ENCODE measurements at places on chromosomes 5 and 9.

DNA sequence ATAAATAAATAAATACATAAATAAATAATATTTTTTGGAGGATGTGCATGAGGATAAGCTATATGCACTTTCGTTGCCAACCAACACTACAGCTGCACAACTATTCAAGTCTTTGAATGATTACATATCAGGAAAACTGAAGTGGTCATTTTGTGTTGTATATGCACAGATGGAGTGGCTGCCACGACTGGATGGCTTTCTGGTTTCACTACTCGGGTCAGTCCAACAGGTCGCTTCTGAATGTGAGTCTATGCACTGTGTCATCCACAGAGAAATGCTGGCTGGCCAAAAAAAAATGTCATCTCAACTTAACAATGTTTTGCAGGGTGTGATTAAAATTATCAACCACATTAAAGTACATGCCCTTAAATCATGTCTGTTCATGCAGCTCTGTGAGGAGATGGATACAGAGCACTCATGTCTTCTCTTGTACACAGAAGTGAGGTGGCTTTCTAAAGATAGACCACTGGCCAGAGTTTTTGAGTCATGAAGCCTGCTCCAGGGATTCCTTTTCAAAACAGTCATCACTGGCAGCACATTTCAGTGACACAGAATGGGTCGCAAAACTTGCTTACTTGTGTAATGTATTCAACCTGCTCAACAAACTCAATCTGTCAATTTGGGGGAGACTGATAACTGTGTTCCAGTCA lies 589.8 kb upstream of the CYLC2 start:
- DNase-seq = no peak

DNA sequence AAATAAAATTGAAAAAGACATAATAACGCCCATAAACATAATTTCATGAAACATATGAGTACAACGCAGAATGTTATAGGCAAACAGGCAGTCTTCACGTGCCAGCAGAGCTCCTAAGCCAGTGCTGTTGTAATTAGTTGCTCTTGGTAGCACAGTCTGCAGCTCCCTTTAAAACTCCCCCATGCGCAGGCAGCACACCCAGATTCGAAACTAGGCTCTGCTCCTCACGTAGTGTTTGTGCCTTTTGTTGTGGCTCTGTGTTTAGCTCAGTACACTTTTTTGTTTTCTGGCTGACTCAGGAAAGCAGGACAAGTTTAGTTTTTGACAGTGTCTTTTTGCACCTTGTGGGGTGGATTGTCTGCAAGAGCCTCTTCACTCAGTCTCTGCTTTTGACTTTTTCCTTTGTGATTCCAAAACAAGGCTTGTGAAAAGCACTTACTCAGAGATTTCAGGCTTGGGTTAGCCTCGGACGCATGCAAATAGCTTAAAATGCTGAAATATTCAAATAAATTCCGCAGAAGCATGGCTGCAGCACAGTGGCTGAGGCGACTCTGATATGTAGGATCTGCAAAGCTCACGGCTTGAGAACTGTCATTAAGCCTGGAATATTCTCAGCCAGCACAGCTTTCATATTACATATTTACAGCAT lies 113.6 kb downstream of the IRX1 start:
- DNase-seq = no peak

DNA sequence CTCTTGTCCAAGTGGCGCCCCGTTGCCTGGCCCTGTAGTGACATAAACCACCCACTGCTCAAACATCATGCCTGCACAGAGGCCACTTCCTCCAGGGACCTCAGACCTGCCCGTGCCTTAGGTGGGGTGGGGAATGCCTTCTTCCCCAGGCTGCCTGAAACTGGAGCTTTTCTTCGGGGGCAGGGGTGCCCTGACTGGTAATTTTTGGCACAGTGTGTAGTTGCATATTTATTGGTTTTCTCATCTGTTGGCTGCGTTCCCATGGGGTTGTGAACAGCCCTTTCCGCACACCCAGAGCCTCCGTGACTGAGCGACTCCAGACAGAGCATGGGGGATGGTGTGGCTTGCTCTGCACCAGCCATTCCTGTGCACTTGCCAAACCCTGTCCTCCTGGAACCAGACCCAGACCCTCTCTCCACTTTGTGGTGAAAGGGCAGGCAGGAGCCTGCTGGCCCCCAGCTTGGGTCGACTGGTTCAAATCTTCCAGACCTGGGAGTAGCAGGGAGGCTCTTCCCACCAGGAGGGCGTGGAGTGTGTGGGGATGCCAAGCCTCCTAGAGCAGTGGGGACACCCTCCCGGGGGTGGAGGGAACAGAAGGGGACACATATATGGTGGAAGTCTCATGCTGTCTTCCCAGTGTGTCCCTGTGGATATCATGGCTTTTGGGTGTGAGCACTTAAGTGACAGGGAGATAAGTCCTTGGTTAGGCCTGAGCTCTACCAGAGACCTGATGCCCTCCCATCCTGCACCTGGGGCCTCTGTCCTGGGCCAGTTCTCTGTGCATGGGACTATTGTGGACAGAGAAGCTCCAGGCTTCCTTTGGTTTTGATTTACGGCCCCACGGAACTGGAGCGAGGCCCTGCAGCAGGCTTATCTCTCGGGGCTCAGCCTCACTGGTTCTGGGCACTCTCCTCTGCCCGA lies 39.6 kb downstream of the WNK2 start:
- DNase-seq = no peak

DNA sequence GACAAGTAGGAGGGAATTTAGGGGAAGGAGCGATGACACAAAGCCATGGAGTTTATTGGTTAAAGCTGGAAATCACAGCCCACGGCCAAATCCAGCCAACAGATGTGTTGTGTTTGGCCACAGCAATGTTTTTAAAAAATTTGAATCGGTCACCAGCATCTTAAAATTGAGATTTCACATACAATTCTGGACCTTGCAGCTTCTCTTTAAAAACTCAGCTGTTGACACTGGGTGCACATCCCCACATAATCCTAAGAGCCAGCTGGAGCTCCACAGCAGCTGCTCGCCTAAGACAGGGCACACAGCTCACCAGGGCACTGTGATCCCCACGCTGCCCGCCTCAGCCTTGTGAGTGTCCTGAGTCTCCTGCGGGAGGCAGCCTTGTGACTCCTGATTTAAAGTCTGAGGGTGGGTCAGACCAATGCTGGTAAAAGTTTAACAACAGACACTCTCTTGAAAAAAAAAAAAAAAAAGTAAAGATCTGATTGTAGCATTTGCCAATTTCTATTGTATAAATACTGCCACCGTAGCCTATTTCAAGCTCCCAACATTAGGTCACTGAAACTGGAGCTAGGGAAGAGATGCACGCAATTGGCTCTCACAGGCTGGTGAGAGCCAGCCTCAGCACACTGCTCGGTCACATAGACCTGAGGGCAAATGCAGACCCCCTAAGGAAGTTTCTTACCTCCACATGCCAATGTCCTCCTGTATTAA lies 124.8 kb downstream of the HSD17B3 start:
- no peak for DNase-seq

DNA sequence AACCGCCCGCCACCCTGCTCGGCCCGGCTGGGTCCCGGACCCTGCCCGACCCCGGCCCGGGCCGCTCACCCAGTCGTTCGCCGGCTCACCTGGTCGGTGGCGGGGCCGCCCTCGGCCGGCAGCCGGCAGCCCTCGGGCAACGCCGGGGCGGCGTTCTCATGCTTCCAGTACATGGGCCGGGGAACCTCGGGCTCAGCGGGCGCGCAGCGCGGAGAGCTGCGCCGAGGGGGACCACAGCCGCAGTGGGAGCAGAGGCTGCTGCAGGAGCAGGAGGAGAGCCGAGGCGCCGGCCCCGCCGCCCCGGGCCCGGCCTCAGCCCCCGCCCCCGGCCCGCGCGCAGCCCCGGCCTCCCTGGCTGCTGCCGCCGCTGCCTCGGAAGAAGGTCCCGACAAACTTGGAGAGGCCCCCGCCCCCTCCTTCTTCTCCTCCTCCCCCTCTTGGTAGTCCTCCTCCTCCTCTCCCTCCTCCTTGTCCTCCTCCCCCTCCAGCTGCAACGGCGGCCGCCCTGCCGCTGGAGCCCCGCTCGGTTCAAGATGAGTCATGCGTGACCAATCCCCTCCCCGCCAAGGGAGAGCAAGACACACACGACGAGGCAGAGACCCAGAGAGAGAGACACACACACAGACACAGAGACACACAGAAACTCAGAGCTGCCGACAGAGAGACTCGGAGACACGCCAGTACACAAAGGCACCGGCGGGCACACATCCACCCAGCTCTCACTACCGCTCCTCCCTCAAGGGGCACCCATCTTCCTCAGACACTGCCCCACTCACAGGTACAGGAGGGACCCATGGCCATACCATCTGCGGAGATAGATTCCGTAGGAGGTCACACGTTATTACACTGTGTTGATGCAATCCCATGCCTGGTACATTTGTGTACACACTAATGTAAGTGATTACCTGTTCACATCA lies at the start of gene LHX6:
LHX6 (minus strand) TSS at position 390 of the 917 bp plus-strand sequence; CDS start at position 173, 217 bp downstream.
- no peak for DNase-seq

DNA sequence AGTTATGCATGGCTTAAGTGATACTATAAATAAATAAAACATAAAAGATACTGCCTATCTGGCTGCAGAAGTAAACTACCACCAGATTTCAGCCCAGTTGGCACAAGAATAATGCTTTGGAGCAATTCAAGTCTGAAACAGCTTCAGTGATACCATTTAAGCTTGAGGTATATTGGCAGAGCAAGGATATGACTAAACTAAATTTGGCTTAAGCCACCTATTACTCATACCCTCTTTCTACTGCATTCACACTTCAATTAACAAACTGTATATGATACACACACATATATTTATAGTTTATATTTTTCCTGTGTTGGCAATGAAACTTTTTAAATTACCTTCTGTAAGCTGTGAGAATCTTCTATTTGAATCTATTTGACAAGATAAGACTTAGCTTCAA lies 431.9 kb downstream of the ANXA1 start:
- DNase-seq = no peak

DNA sequence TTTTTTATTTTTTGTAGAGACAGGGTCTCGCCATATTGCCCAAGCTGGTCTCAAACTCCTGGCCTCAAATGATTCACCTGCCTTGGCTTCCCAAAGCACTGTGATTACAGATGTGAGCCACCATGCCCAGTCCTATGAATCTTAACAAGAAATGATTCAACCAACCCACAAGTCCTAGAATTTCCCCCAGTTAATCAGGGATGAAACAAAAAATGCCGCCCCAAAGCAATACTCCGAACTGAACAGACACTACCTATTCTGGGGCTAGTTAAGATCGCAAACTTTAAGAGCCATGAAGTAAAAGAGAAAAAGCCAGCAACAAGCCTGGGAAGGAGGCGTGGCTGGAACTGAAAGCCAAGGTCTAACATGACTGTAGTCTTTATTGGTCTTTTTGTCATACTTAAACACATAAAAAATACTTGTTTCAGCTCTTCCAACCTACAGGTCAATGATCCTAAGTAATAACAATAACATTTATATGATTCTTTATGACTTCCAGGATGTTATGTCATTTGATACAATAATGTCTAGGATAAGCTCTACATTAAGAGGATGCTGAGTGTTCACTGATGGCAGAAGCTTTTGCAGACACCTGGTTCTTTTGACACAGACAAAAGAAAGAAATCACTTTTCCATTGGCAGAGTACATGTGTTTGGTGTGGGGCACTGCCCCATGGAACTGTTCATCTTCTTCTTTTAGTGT lies 361.1 kb upstream of the TLE4 start:
- DNase-seq = no peak

DNA sequence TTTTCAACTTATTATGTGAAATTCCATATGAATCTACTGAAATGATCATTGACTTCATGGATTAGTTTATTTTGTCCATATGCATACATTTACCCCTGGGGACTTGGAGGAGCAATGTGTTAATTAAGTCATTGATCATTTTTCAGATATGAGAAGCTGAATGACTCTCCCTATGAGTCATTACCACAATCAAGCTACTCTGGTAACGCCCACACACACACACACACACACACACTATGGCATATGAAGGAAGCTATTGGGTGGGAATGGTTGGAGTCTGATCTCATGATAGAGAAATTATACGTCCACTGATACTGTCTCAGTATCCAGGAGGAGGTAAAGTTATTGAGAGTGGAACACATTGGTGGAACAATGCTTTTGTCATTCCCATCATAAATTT lies 528.9 kb downstream of the AGTPBP1 start:
- no peak for DNase-seq

- DNase-seq = no peak
Observed at GRCh38 chr9:132457504-132458236, 47.7 kb downstream of the CFAP77 start.

GRCh38 chr9:119537138-119537537 lies 167.9 kb upstream of the BRINP1 start:
- no peak for DNase-seq

DNA sequence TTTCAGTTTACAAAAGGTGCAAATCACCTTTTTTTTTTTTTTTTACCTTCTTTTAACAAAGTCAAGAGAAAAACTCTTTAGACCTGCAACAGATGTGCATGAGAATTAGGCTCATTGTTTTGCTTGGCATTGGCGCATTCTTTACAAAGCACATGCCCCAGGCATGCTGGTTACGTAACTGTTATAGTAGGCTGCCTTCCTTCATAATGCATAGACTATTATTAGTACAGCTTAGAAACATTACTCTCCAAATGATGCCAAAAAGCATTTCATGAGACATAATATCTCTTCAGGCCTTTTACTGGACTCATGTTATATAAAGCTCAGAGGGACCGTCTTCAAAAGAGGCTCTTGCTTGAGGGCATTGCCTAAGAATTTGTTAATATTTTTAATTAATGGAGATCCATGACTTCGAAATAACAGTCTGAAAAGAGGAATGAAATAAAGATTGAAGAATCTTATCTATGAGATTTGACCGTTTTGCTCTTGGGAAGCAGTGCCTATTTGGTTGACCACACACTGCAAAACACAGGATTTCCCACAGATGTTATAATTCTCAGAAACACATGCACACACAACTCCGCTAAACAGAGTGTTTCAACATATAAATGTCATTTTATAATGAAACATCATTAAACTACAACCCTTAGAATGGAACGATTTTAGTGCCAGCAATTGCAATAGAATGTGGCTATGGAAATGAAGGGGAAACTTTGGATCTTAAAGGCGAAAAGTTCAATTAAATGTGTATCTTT lies 478.7 kb downstream of the PRR16 start:
- no peak for DNase-seq

- DNase-seq = no peak
Observed at GRCh38 chr5:58411372-58411771, 48.5 kb downstream of the PLK2 start.

GRCh38 chr5:65483546-65484346 lies 2.0 kb upstream of the ADAMTS6 start:
- DNase-seq = no peak

DNA sequence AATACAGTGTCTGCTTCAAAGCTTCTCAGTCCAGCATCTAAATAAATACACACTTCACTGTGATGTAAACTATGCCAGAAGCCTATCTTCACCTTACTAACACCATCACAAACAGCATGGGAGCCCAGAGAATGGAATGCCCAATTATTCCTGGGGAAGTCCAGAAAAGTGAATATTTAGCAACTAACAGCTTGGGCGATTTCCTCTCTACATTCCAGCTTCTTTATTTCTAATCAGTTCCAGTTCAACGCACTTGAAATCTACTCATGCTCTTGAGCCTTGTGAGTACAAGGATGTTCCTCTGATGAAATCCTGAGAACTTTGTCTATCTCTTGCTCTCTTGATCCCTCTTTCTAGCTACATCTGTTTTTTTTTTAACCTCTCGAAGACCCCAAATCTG lies 100.4 kb upstream of the C9orf72 start:
- no peak for DNase-seq

Data from GF-D8 (cell line).